Inflammatory macrophage (primary cell): ENCODE measurements at places on chromosomes 2 and 18.
A peak's percentile ranks its signal among the peaks of the same experiment; 100 is the strongest.

DNA sequence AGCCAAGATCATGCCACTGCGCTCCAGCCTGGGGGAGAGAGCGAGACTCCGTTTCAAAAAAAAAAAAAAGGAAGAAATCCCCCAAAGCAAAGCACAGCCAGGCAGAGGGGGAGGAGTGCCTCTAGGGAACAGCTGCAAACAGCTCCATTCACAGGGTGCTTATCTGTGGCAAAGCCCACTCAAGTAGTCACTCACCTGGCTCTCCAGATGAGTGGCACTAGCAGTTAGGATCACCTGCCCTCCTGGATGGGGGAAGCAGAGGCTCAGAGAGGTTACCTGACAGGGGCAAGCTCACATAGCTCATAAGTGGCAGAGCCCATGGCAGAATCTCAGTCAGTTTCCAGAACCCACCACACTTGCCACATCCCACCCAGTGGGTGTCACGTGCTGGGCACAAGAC is 30.3 kb downstream of the TFCP2L1 start:
- no peak for DNase-seq

- DNase-seq, result no peak
These were observed 428.6 kb upstream of the SYT4 start for GRCh38 chr18:43705850-43706249.

DNA sequence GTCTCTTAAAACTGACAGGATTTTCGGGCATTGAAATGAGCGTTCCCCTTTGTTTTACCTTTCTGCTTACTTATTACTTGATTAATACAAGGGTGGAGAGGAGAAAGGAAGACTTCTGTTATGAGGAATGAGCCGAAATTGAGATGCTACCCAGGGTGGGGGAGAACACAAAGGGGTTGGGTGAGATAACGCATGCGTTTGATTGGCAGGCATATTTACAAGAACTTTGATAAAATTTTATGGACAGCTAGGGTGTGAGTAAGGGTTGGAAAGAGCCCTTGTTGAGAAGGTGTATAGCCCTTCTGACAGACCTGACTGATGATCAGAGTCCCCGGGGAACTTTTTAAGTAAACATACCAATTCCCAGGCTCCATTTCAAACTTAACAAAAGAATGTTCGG is 1.8 kb downstream of the RNF138 start:
- DNase-seq, result no peak

DNA sequence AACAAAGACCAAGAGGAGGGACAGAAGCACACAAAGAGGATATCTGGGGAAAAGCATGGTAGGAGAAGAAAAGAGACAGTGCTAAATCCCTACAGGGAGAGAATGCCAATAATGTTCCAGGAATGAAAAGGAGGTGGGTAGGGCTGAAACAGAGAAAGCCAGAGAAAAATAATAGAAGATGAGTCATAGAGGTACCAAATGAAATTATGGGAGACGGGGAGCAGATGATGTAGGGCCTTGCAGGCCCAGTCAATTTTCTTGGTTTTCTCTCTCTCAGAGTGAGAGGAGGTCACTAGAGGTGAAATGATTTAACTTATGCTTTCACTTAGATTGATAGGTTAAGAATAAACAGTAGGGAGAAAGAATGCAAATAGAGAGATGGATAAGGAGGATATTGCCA is 61.5 kb downstream of the RPRM start:
- no peak for DNase-seq

DNA sequence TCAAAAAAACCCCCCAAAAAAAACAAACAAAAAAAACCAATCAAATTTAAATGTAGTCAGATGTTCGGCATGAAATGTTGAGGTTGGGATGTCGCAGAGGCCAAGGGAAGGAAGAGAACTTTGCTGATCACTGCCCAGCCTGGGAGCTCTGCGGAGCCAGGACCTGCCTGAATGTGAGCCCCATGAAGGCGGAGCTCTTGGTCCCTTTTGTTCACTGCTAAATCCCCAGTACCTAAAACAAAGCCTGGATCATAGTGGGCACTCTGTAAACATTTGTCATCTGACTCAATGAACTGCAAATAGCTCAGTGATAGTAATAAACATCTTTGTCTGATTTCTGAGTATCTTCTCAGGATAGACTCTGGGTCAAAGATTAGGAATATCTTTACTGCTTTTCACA is 64.0 kb downstream of the NGEF start:
- no peak for DNase-seq

- DNase-seq, result no peak
These were observed 24.1 kb upstream of the EPHA4 start for GRCh38 chr2:221596192-221596591.

DNA sequence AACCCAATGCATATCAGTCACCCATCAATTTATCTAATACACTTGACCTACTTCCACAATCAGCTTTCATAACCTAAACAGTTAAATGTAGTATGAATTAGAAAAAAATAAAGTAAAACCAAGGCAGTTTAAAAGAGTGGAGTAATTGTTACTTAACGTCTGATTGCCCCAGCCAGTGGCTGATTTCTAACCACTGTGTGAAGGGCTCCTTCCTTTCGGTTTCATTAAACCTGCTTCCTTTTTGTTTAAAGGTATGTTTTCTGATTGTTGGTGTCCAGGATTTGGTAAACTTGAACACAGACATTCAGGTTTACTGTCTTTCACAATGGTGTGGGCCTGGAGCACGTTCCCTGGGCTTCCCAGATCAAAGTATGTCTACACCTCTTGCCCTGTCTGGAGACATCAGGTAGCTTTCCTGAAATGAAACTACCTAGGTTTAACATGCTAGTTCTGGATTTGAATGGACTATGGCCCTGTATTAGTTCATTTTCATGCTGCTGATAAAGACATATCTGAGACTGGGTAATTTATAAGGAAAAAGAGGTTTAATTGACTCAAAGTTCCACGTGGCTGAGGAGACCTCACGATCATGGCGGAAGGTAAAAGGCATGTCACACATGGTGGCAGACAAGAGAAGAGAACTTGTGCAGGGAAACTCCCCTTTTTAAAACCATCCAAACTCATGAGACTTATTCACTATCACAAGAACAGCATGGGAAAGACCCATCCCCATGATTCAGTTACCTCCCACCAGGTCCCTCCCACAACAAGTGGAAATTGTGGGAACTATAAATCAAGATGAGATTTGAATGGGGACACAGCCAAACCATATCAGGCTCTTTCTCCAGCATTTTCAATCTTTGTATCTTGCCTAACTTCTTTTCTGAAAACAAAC is 605.2 kb upstream of the ID2 start:
- peak; percentile 17 for DNase-seq

- no peak for DNase-seq
These were observed 256.1 kb downstream of the LTBP1 start for GRCh38 chr2:33202641-33203522.

GRCh38 chr2:174561283-174561971 is 36.2 kb downstream of the WIPF1 start:
- no peak for DNase-seq

DNA sequence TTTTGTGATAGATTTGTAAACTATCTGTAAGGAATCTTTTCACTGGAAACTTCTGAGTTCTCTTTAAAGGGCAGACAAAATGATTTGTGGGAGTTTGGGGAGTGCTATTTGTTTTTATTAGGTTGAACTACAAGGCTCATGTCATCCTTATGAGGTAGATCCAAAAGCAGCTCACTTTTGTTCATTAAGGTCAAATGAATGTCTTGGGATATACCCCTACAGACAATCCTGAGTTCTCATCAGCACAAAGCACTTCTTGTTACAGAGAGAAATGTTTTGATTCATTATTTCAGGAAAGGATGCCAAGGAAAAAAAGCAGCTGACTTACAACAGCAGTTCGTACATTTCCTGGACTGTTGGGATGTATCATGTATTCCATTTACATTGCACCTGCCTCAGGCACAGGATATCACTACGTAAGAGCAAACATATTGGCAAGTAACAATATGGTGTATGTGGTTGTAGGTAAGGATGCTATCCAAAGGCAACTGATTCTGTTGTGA is 68.9 kb downstream of the DCC start:
- no peak for DNase-seq

DNA sequence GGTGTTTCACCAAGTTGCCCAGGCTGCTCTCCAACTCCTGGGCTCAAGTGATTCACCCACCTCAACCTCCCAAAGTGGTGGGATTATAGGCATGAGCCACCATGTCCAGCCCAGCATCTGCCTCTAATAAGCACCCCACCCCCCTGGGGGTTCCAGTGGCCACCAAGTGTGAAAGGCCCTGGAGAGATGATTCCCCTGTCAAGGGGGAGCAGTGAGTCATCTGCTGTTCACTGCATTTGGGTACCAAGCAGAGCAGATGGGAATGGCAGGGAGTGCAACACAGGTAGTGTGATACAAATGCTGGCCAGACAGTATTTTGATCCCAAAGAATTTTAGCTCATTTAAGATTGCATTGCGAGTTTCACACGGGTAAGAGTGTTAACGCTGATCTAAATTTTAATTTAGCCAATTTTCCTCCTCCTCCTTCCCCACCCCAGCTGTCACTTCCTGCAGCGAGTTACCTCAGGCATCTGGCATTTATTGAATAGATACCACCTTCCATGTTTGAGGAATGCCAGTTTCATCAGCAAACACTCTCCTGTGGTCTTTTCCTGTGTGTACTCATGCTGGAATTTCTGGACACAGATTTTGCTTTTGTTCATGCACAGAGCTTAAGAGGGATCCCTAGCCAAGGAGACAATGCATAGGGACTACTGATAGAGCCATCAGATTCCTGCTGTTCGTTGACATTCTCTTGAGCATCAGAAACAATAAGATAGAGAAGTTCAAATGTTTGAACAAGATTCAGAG is 32.4 kb upstream of the NCK2 start:
- DNase-seq, result no peak

DNA sequence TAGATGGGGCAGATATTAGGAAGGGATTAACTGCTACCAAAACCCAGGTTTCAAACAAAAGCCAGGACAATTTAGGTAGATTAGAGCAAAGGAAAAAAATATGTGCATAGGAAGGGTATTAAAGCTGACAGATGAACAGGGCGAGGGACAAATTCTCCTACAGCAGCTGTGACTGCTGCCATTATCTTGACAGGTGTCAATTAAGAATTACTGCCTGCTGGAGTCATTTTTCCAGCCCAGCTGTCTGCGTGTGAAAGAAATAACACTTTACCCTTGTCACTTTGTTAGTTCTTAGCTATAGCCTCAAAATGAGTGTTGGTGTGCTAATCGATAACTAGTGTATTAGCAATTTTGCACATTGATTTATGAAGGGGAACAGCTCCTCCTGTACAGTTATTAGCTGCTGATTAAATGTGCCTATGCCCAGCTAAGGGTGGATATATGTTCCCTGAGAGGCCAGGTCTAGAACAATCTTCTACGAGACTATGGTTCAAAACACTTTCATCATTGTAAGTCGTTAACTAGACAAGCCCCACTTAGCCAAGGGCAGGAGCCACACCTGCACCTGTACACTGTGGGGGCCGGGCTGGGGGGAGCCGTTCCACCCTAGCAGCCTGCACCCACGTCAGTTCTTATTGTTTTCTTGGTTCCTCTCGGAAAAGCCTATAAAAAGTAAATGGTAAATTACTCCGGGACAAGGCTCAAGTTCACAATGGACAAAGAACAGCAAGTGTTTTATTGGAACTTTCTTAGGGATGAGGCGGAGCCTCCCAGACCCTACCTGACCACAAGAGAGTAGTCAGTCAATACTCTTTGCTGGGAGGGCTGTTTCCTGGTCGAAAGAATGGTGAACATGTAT is 7.7 kb downstream of the TSHZ1 start:
- DNase-seq, result no peak

DNA sequence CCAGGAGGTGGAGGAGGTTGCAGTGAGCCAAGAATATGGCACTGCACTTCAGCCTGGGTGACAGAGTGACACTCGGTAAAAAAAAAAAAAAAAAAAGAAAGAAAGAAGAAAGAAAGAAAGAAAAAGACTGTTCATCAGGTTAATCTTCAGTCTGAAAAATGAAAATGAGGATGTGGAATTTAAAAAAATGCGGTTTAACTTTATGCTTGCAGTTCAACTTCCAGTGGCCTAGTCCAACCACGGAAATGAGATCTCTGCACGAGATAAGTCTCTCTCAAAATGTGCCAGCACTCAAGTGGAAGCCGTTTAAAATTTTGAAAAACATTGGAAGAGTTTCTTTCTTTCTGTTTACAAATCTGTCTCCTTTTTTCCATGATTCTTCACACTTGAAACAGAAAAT is 112.1 kb downstream of the DOCK10 start:
- DNase-seq, result peak; percentile 72

DNA sequence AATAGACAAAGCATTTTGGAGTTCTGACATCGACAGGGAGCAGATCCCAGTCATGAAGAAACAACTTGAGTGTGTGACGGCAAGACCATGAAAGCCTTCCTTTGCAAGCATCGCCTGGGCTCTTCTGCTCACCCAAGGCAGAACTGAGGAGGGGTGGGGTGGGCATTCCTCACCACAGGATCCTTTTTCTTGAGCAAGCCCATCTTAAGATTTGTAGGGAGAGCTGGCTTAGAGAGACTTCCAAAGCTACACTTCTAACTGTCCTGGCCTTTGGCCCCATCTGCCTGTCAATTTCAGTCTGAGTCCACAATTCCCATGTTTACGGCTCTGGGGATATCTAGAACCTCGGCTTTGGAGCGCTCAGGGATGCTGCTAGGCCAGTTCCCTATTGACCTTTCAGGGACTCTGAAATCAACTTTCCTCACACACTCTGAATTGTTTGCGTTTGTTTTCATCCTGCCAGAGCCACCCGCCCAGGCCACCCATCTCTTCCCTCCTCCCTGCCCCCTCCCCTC is 3.7 kb downstream of the KLHL14 start:
- no peak for DNase-seq

DNA sequence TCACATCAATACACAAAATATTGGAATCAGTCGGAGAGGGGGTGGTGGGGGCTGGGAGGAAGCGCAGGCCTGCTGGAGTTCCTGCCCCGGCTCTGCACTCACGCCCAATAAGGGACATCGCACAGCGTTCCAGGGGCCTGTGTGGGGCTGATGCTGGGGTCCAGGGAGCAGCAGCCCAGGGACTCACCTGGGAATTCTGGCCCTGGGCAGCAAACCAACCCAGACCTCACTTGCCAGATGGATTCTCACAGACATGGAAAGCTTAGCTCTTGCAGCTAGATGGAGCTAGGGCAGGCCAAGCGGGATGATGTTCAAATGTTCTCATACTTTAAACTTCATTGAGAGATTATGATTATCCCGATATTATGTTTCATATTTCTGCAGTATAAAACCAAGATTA is 266.6 kb upstream of the TANK start:
- DNase-seq, result no peak

DNA sequence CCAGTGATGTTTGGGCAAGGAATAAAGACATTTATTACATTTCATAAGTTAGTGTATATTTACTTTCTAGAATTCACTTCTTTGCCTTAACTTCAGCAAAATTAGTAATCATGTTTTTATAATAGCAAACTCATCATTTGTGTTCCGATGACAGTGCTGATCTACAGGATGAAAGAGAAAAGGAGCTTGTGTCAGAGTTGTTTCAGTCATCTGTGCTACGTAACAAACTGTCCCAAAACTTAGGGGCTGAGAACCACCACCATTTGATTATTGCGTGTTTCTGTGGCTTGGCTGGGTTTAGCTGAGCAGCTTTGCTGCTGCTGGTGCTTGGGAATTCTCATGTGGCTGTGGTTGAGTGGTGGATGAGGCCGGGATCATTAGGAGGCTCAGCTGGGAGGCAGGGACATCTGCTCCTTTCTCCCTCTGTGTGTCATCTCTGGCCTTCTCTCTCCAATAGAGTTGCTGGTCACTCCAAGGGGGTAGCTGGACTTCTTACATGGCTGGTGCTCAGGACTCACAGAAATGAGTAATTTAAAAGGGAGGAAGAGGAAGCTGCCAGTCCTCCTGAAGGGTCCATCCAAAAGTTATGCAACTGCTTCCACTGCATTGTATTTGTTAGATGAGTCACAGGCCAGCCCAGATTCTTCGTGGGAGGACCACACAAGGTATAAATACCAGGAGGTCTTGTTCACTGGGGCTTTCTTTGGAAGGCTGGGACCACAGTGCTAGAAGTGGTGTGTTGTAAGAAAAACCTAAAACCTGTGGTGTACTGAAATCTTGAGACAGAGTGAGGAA is 43.4 kb upstream of the HAAO start:
- peak; percentile 87 for DNase-seq
